ENCODE measurements at places on chromosomes 12 and 14. TPM values are rescaled to one million over a fixed set of nuclear protein-coding genes. Genes with fewer than 3 reads are reported as not detected.

DNA sequence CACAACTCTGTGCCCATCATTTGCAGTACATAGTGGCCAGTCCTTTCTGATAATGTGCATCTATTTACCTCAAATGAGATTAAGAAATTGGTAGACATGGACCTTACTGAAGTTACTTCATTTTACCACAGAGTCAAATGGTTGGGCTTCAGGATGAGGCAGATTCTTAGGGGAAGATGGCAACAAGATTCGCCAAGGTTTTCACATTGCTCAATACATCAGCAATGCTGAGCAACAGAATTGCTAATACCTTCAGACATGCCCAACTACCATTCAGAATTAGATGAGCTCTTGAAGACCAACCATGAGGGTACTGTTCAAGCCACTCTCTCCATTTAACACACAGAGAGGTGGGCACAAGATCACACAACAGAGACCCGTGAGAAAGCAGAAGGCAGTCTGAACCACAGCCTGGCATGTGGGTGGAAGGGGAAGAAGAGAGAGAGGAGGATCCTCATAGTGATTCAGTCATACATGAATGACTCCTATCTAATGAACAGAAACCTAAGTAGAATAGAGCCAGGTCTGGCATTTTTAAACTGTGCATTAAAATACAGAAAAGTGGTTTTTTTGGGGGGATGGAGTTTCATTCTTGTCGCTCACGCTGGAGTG, 28.5 kb downstream of the CPM start:
- no peak for DNase-seq

GRCh38 chr12:96195845-96196451, 1.8 kb downstream of the ELK3 start:
- no peak for DNase-seq

GRCh38 chr14:68995731-68996130, 16.6 kb upstream of the ACTN1 start:
- DNase-seq: no peak

DNA sequence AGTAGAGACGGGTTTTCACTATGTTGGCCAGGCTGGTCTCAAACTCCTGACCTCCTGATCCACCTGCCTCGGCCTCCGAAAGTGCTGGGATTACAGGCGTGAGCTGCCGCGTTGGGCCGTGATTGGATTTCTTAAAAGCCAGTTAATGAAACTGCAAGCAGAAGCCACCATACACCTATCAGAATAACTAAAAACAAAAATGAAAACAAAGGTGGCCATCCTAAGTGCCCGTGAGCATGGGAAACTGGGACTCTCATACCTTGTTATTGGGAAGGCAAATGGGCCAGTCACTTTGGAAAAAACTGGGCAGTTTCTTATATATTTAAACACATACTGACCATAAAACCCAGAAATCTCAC, 7.7 kb upstream of the TCTN1 start:
- DNase-seq: no peak

GRCh38 chr12:54398995-54399793, 14.7 kb upstream of the ZNF385A start:
- peak; percentile 74 for DNase-seq

DNA sequence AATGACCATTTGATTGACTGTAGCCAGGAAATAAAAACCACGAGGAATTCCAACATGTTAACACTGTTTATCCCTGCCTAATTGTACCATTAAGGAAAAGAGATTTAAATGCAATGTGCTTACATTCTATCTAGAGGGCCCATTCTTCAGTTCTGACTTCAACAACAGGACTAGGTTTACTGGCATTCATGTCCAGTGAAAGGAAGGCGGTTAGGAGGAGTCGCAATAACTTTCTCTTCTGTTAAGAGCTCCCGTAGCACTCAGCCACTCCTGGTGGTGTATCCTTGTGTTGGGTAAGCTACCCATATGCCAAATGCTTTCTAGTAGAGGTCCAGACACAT, 154.7 kb downstream of the STXBP6 start:
- DNase-seq: no peak

GRCh38 chr12:4769073-4769472, 48.9 kb downstream of the GALNT8 start:
- no peak for DNase-seq

- DNase-seq: no peak
Measured at GRCh38 chr12:71214511-71215285, 56.9 kb upstream of the TSPAN8 start.

- DNase-seq: no peak
Measured at GRCh38 chr12:11719678-11720099, 70.2 kb downstream of the ETV6 start.

GRCh38 chr14:59207506-59207933, 19.1 kb downstream of the DAAM1 start:
- DNase-seq: no peak

GRCh38 chr14:22341049-22341448, 248.0 kb downstream of the DAD1 start:
- DNase-seq: no peak

GRCh38 chr12:105906561-105906960, 232.2 kb downstream of the NUAK1 start:
- DNase-seq: no peak

GRCh38 chr14:54606178-54606577, 39.2 kb downstream of the SAMD4A start:
- DNase-seq: no peak

DNA sequence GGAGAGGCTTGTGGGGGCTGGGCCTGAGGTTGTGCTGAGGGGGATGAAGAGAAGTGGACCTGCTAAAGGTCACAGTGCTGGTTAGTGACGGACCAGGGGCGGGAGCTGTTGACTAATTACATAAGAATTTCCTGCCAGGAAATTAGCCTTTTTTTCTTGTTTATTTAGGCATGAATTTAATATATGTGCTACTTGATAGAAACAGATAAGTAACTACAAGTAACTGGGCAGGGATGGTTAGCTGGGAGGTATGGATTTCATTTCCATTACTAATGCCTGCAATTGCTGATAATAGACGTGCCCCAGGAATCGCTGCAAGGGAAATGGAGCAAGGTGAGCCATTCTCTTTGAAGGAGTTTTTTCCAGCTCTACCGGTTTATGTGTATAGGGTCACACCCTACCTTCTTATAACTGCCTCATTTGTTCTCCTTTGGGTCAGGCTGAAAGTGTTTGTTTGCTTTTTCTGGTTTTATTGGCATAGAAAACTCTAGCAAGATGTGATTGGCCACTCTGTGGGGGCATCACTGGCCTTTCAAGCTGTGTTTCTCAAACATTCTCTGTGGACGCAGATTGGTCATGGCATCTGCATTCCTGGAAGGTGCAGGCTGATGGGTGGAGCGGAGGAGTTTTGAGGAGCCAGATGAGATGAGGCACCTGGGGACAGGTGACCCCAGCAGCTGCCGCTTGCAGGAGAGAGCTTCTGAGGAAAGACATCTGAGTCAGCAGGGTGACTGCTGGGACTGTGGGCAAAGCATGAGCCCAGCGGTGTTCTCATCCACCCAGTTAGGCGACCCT, 19.0 kb upstream of the GPRC5A start:
- DNase-seq: no peak

GRCh38 chr14:99549684-99550083, 54.3 kb downstream of the CCDC85C start:
- no peak for DNase-seq

DNA sequence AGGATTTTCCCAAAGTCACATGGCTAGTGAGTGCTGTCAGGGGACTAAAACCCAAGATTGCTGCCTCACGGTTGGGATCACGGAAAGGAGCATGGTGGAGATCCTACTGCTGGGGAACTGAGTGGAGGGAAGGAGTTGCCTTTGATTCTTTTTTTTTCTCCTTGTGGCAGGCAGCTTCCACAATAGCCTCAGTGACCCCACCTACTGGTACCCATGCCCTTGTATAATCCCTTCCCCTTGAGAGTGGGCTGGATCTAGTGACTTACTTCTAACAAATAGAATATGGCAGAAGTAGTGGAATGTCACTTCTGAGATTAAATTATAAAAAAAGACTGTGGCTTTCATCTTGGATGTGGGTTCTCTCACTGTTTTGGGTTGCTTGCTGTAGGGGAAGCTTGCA, 135.7 kb downstream of the DICER1 start:
- DNase-seq: no peak

GRCh38 chr12:30026621-30027234, 243.0 kb upstream of the TMTC1 start:
- no peak for DNase-seq

DNA sequence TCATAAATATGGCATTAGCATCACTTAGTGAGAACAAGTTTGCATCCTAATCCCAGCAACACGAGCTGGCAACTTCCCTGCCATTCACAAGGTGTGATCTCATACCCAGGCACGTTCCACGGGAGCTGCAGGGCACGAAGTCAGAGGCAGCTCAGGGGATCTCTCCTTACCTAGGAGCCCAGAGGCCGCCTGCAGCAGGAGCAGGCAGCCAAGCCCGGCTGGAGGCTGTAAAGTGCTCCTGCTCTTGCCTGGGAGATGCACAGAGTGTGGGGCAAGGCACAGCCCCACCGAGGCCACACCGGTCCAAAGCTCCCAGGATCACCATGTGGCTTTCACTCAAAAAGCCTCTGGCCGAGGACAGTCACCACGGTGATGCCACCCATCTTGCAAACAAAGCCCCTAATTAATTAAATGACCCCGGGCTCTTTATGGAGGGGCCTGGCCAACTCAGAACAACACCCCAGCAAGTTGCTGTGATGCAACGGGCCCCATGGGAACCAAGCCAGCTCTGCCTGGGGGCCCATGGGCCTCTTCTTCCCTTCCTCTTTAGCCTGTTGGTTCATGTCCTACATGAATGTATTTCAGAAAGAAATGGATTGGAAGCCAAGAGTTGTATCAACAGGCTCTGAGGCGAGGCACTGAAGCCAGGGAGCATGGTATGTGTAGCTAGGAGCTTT, 26.5 kb downstream of the NUAK1 start:
- no peak for DNase-seq

GRCh38 chr14:53108292-53109104, 44.6 kb downstream of the DDHD1 start:
- no peak for DNase-seq

- no peak for DNase-seq
Measured at GRCh38 chr12:101200145-101200544, 9.9 kb downstream of the SLC5A8 start.

- DNase-seq: no peak
Measured at GRCh38 chr14:81625343-81625742, 91.7 kb upstream of the SEL1L start.

DNA sequence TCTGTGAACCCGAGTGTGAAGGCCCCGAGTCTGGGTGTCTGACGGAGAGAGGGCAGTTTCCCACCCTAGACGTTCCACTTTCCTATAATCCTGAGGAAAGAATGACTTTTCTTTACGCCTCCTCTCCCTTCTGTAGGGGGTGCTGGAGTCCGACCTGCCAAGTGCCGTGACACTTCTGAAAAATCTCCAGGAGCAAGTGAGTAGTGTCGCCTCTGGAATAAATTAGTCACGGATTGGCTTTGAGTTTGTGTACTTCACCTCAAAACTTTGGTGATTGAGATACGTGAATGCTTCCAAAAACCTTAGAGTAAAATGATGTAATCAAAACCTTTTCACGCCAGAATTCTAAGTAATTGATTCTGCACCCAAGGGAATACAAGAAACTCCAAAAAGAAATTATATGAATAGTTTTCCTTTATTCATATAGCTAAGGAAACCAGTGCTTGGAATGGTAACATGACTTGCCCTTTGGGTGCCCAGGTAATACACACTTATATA, 452 bp downstream of the NGDN start:
- no peak for DNase-seq

DNA sequence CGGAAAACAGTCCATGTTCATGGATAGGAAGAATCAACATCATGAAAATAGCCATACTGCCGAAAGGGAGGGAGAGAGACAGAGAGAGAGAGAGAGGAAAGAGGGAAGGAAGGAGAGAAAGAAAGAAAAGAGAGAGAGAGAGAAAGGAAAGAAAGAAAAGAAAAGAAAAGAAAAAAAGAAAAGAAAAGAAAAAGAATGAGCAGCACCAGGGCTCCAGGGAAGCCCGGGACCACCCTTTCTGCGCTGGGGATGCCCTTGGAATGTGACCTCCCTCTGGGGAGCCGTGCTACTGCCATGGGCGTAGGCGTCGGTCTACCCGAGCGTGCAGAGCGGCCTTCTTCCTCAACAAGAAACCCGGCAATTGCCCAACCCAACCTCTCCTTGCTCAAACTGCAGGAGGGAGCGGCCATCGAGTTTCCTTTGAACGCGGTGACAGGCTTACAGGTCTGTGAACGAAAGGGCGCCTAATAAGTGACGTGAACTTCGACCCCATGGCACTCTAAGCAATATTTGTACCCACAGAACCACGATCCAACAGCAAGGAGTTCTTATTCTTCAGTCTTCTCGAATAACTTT, 16.9 kb downstream of the OR6S1 start:
- no peak for DNase-seq

GRCh38 chr12:19186722-19187661, 57.5 kb downstream of the PLEKHA5 start:
- DNase-seq: no peak

DNA sequence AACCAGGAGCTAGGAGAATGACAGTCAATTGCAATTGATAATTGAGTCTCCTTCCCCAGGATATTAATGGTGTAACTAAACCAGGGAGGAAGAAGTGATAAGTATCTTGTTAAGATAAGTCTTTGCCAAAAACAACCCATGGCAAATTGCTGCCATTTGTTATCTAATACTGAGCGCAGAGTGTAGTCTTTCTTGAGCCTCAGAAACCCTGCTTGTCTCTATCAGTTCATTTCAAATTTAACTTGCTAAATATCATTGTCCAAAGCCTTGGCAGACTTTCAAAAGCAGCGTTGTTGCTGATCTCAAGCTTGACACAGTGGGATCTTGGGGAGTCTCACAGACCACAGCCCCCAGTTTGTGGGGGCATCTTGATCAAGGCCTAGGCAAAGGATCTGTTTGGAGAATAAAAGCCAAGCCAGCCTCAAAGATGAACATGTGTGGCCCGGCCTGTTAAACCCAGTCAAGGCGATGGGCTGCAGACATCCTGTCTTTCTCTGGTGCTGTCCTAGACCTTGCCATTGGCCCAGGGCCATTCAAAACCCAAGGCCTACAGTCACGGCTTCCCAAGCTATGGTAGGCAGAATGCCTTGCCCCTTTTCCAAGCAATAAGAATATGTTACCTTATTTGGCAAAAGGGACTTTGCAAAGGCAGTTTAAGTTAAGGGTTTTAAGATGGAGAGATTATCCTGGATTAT, 164.2 kb downstream of the CHST11 start:
- DNase-seq: no peak

- peak; percentile 42 for DNase-seq
Measured at GRCh38 chr12:6766651-6767349, 637 bp downstream of the PTMS start.

DNA sequence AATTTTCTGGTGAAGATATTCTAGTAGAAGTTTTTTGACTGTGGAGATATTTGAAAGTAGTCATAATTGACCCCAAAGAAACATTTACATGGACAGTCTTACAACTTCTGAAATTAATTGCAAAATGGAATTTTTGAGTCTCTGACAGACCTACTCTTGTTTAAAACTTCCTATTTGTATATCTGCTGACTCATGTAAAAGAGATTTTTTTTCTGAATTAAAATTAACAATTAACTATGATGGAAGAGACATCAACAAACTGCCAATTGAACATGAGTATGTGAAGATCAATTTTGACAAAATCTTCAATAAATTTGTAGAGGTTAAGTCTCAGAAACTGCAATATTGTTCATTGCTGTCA, 108.5 kb upstream of the MAX start:
- no peak for DNase-seq

Gene VWF
- 4.1 TPM for total RNA-seq

Gene RGS6
- 11.1 TPM for total RNA-seq

Gene VSIG10
- total RNA-seq: 1.3 TPM

Gene CCDC38
- total RNA-seq: not detected

Gene FLRT2
- total RNA-seq: not detected

Gene CMTM5
- total RNA-seq: 2.5 TPM

Gene ITGA7
- 1.4 TPM for total RNA-seq

Gene LACRT
- not detected for total RNA-seq

Gene CAPZA3
- not detected for total RNA-seq

Gene PAX9
- total RNA-seq: not detected

Gene FSCB
- total RNA-seq: not detected
